Activated naive CD4-positive, alpha-beta T cell treated with anti-CD3 and anti-CD28 coated beads, Interleukin-2, amount 50 U/mL, for 72 hours (primary cell): ENCODE measurements at places on chromosomes 1 and 21. TPM values are rescaled to one million over a fixed set of nuclear protein-coding genes. Genes with fewer than 3 reads are reported as not detected.

- DNase-seq = no peak
These were observed 32.5 kb upstream of the COL6A2 start for GRCh38 chr21:46065215-46065913.

GRCh38 chr21:16198546-16198945 is 468.8 kb downstream of the USP25 start:
- no peak for DNase-seq

ATP5PO gene
- 242 TPM for total RNA-seq

- DNase-seq = no peak
These were observed 23.5 kb downstream of the ASB17 start for GRCh38 chr1:75908717-75909152.

CYP2J2 gene
- total RNA-seq = 0.64 TPM

DNA sequence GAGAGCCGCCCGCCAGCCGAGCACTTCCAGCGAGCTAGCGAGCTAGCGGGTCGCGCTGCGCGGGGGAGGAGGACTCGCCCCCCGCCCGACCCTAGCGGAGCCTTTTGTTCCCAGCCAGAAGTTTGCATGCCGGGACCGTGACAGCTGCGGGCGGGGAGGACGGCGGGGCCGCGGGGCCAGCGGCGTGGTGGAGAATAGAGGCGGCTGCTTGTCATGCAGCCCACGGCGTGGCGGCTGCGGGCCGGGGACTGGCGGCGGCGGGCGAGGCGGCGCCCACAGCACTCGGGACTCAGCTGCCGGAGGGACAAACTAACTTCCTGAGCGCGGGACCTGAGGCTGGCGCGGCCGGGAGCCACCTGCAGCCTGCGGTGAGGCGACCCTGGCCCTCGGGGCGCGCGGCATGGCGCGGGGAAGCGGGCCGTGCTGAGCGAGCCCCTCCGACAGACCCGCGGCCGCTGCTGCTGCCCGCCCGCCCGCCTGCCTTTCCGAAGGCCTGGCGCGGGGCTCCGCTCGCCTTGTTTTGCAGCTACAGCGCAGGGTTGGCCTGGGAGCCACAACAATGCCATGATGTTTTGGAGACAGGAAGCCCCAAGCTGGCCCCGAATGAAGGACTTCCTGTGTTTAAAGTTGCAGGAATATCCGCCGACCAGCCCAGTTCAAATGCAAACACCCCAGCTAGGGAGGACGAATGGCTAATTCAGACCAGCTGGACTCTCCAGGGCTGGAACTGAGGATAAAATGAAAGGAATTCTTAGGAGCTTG is 82.2 kb upstream of the BMP8A start:
- no peak for DNase-seq

UBASH3A gene
- 51.9 TPM for total RNA-seq

CCDC30 gene
- total RNA-seq = 2.2 TPM

DNA sequence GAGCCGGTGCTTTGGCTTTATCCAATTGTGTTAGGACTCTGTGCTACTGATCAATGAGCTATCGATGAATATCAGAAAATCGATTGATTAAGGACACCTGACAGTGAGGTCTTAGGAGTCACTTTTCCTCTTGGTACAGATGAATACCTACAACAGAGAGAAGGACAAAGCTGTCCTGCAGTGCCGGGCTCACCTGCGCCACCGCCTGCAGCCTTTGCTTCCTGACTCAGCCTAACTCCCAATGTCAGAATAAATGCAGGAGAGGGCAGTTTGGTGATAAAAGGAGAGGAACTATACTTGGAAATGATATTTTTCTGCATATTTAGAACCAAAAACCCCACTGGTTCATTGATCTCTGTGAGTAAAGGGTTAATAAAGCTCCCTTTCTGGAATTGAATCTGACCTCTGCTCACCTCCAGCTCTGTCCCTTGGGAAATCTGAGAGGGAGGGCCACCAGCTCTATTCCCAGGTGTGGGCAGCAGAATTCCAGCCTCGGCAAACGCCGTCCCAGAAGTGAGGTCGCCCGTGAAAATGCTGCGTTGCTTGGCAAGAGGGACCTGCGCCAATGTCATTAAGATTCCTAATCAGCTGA is 39.3 kb downstream of the POFUT2 start:
- no peak for DNase-seq

NEK2 gene
- 75.4 TPM for total RNA-seq

DNA sequence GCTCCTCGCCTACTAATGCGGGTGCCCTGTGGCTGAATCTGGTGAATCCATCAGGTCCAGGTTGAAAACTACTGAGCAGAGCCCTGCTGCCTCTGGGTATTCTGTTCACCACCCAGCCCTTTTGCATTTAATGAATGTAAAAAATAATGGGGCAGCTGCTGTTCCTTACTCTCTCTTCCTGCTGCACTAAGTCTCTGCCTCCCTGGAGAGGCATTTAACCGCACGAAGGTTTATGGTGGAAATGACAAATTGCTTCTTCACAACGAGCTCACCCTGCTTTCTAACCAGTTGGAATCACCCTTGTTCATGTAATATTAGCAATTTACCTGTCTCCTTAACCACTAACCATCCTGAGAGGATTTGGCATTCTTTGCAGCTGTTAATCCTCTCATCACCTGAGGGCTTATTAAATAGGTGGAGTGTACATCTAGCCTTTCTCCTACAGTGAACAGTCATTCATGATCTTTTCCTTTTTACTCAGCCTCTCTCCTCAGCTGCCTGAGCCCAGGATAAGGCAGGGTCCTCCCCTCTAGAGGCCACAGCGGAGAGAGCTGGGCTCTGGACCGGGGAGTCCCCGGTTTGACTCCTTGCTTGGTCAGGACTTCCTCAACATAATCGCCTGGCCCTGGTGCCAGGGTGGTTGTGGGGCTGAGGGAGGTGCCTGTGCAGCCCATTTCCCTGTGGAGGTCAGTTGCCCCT is 97.6 kb downstream of the NOS1AP start:
- DNase-seq = no peak

DNA sequence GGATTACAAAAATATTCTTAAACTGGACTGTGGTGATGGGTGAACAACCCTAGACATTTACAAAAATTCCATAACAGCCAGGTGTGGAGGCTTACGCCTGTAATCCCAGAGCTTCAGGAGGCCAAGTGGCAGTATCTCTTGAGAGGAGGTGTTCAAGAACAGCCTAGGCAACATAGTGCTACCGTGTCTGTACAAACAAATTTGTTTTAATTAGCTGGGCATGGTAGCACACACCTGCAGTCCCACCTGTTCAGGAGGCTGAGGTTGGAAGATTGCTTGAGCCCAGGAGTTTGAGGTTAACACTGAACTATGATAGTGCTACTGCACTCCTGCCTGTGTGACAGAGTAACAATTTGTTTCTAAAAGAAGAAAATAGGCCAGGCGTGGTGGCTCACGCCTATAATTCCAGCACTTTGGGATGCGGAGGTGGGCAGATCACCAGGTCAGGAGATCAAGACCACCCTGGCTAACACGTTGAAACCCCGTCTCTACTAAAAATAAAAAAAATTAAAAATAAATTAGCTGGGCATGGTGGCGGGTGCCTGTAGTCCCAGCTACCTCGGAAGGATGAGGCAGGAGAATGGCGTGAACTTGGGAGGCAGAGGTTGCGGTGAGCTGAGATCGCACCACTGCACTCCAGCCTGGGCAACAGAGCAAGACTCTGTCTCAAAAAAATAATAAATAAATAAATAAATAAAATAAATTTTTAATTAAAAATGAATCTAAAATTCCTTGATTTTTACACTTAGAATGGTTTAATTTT is 37.1 kb downstream of the ARID4B start:
- DNase-seq = no peak

DNA sequence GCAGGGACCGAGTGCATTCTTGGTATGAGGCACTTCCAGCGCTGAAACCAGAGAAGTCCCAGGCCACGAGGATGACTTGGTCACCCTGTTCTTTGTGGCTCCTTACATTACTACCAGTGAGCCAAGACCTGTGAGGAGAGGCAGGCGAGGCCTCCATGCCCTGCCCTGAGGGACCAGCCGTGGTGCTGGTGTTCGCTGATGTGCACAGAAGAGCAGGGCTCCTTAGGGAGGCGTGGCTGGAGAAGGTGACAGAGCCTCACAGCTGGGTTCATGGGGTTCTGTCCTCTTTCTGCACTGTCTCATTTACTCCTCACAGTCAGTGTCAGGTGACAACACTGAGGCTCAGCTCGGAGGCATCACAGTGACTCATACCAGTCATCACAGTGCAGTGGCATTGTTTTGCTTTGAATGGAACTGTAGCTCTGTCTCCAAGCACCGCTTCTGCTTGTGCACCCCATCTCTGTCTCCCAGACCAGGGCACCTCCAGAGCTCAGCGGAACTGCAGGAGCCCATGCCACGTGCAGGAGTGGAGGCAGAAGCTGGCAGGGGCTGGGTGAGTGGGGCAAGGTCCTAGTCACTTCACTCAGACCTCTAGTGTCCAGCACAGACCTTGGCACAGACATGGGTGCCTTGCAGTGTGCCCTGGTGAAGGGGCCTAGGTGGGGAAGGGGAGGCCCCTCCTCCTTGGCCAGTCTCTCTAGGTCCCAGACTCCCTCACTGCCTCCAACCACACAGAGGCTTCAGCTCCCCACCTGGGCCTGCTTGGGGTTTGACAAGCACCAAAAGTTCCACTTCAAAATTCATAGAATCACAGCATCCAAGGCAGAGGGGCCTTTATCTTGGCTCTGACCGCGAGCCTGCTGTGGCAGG is 310.9 kb downstream of the MATN1 start:
- no peak for DNase-seq

BRINP2 gene
- total RNA-seq = not detected

DNA sequence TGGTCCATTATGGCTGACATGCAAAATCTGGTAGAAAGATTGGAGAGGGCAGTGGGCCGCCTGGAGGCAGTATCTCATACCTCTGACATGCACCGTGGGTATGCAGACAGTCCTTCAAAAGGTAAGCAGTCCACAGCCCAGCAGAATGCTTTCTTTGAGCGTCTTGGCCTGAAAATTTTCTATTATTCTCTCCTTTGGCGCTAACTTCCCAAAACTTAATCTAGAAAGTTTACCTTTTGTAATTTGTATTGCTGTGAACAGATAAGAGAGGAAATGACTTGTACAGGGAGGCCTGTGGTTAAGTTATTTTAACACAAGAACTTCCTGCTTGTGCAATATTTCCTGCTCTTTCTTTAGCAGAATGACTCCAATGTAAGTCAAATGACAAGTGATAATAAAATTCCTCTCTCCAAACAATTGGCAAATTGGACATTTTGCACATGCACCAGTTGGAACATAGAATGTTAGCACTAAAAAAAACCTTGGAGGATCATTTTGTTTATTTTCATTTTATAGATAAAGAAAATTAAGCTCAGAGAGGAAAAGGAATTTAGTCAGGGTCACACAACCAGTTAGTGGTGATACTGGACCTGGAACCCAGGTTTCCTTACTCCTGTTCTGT is 18.9 kb downstream of the CAP1 start:
- no peak for DNase-seq

DNA sequence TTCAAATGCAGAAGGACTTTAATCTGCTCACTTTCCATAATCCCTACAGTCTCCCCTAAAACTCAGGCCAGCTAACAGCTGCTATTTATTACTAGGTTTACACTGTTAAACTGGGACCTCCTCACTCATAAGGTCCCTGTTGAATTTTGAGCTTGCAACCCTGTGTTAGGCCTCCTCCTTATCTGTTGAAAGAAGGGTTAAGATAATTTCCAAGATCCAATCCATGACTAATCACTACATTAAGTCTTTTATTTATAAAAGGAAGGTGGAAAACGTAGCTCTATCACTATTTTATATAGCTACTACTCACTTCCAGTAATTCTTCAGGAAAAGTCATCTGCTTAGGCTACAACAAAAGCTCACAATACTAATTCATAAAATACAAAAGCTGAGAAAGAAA is 79.5 kb downstream of the EVI5 start:
- no peak for DNase-seq

GRCh38 chr1:59062743-59063142 is 234.2 kb upstream of the FGGY start:
- no peak for DNase-seq
